ENCODE measurements at places on chromosomes 7 and 10.
A peak's percentile ranks its signal among the peaks of the same experiment; 100 is the strongest.

DNA sequence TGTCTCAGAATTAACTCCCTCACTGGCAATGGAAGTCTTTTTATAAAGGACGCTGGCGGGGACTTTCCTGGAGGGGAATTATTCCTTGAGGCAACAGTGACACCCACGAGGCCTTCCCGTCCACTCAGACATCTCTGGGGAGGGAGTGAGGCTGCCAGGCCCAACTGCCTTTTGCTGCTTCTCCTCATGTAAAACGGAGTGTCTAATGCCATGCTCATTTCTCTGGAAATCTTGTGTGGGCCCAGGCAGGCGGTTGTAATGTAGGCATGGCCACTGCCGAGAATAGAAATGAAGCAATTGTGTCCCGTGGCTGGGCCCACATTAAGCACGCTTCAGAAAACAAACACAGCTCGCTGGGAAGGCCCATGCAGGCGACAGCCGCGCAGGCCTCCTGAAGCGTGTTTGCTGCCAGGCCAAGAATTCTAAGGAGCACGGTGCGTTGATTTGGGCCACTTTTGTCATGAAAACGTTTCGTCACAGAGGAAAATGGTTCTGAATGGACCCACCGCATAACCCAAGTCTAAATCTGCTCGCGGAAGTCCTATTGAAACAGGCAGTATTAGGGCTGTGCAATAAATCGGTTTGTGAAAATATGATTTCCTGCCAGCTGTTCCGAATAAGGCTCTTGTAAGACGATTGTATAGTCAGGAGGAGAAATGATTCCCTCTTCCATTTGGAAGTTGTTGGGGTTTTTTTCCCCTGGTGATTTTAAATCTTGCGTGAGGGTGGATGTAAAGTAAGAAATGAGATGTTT is 104.2 kb upstream of the CHST15 start:
- no peak for DNase-seq

GRCh38 chr10:121518333-121518732 is 79.9 kb downstream of the FGFR2 start:
- no peak for DNase-seq

DNA sequence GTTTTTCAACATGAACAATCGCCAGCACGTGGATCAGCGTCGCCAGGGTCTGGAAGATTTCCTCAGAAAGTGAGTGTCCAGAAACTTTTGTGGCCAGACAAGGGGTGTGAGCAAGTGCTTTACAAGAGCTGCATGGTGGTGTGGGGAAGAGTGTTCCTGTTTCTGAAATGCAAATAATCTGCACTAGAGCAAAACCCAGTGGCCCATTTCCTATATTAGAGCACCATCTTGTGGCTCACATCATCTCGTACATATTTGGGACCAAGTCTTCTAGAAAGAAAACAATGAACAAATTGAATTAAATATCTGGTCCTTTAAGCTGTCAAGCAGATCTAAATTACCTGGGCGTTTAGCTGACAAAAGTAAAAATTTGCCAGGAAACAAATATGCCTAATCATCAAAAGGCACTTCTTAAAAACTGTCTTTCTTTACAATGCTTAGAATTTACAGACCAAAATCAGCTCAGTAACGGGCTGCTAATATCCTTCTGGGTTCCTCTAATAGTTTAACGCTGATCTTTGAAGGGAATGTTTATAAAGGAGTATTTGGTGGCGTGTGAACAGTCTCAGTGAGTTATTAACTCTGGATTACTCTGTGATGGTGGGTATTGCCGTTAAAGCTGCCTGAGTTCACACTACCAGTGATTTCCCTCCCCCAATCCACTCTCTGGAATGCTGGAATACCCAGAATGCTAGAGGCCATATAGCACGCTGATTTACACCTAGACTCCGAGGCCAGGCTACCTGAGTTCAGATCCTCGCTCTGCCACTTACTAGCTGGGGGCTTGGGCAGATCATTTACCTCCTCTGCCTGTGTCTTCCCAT is 73.6 kb downstream of the SNX10 start:
- peak; percentile 63 for DNase-seq

- DNase-seq: peak; percentile 17
Measured at GRCh38 chr10:31322647-31323046, 3.6 kb downstream of the ZEB1 start.

GRCh38 chr7:133623721-133624120 is 370.8 kb downstream of the EXOC4 start:
- no peak for DNase-seq

DNA sequence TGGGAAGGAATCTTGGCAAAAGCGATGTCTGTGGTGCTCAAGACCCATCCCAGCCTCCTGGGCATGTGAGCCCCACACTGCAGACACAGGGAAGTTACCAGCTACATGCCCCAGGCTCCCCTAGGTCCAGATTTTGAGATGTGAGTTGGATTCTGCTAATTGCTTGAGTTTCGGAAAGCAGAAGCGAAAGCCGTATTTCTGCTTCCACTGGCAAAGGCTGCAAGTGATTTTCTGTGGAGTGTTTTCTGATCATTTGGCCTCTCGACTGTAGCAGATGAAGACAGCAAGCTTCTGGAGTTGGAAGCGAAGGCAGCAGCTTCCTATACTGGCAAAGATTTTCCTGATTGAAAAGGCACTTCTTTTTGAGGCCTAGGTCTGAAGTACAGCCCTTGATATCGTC is 29.6 kb downstream of the ANKRD16 start:
- DNase-seq: no peak

DNA sequence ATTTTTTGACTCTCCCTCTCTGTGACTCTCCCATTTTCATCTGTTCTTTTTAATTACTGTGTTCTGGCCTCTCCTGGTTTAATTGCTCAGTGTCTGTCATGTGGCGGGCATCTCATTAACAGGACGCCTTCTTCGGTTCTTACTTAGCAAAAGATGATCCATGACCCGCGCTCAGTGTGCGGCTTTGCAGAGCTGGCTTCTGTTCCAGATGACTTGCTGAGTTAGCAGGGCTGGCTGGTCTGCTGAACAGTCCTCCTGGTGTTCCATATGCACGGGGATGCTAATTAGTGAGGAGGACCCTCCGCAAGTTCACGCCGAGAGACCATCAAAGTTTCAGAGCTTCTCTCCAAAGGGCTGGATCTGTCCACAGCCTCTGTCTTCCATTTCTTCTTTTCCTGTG is 258.6 kb upstream of the MKI67 start:
- no peak for DNase-seq
